ENCODE measurements at places on chromosomes 7 and 10.

GRCh38 chr10:58854811-58855210 lies 321.6 kb upstream of the PHYHIPL start:
- DNase-seq = no peak

GRCh38 chr10:88879534-88880281 lies at the start of gene STAMBPL1:
Gene STAMBPL1 (plus strand): TSS chr10:88880245. CDS start chr10:88901709, 21,464 bp downstream.
- peak; percentile 80 for DNase-seq

DNA sequence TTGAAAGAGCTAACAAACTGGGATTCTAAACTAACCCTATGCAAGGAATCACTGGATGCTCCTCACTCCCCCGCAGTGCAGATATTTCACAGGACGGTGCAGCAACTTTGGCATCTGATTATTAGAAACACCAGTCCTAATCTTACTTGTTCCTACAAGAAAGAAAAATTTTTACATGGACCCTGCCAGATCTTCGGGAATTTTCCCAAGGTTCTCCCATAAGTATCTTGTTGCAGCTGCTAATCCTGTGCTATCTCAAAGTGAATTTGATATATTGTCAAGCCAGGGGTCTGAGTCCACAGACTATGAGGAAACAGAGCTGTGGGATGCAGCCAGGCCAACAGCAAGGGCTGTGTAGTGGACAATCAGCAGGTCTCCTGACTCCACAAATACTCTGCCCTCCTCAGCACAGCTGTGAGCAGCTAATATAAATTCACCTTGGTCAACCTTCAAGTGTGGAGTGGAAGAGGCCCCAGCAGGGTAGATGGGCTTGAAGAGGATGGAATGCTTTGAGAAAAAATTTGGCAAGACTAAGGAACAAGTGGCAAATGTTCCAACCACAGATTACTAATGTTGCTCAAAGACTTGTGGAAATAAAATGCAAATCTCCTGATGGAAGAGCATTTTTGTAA lies 25.6 kb downstream of the VSTM4 start:
- DNase-seq = no peak

DNA sequence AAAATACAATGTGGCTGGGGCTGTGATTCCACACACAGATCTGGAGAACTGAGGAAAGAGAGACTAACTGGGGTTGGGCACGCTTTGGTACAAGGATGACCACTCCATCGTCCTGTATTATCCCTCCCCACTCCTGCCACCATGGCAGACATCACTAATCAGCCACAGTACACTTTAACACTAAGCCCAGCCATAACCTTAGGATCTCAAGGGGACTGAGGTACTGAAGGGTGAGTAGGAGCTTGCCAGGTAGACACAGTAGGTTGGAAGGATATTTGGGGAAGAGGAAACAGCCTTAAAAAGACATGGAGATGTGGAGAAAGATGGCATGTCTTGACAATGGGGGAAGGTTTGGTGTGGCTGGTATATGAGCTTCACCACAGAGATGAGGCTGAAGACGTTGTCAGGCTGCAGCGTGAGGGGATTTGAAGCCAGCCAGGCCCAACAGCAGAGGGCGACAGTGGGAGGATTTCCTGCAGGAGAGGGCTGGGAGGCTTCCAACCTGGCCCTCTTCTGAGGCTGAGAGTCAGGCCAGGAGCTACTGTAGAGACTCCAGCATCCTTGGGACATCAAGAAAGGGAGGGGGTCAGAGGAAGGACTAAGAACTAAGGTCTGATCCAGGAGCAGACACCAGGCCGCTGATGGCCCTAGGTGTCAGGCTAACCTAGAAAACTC lies 58.6 kb upstream of the COL13A1 start:
- no peak for DNase-seq

DNA sequence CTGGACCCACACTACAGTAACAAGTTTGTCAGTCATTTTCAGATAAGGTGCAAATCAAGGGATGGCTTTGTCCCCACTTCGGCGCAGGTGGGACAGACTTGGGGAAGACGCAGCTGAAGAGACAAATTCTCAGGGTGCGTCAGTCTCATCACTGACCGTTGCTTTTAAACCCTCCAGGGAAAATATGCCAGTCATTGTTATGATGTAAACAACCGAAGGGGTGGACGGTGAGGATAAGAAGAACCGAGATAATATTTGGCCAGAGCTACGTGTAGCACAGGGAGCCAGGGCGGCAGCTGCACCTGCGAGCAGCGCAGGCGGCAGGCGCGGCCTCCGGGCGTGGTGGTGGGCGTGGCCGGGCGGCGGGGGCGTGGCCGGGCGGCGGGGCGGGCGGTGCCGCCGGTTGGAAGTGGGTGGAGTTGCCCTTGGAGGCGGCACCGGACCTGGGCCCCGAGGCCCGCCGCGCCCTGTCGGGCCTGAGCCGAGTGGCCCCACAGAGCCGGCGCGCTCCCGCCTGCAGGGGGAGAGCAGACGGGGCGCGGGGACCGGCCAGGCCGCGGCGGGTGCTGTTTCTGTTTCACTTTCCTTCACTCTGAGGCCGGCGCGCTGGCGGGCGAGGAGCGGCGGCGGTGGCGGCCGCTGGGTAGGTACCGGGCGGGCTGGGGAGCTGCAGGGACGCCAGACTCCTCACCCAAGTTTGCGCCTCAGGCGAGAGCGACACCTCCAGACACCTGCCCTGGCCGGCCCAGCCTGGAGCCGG lies at the start of gene PCGF5:
TSS of gene PCGF5 (plus strand) at position 470 of the 760 bp plus-strand sequence. CDS start 2,209 bp downstream, outside the sequence.
- peak; percentile 89 for DNase-seq

- no peak for DNase-seq
Observed at GRCh38 chr10:58152673-58153263, 114.9 kb downstream of the IPMK start.

- DNase-seq = no peak
Observed at GRCh38 chr10:70732569-70732968, 52.6 kb downstream of the TBATA start.

DNA sequence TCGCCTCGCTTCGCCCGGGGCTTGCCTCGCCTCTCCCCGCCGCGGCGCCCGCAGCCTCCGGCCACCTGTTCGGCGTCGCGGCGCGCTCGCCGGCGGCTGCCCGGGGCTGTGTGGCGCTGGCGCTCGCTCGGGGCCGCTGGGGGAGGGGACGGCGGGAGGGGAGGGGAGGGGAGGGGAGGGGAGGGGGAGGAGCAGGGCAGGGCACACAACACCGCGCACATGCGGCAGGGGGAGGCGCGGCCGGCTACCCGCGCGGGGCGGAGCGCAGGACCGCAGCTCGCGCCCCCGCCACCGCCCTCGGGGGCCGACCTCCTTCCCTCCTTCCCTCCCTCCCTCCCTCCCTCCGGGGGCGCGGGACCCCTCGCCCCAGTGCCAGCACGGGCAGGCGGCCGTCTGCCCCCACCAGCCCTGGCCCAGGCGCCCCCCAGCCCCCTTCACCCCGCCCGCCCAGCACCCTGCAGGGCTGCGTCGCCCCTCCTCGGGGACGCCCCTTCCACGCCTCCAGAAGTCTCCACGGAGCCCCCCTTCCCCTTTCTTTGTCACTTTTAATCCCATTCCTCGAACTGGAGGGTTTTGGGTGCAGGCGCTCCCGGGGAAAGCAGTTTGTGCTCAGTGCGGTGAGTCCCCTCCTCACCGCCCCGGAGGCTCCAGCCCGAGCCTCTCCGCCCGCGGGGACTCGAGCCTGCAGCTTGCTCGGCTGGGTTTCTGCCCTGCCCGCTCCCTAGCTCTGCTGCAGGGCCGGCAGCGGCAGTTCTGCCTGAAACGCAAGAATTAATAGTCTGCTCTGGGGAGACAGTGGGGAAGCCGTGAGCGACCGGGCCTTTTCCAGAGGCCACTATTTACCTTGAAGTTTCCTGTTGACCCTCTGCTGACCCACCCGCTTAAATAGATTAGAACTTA lies at the start of gene PARD3:
TSS of gene PARD3 (minus strand) at position 112 of the 900 bp plus-strand sequence. CDS start 301 bp downstream, outside the sequence.
- peak; percentile 21 for DNase-seq

- DNase-seq = no peak
Observed at GRCh38 chr7:94297397-94297838, 97.3 kb upstream of the COL1A2 start.

DNA sequence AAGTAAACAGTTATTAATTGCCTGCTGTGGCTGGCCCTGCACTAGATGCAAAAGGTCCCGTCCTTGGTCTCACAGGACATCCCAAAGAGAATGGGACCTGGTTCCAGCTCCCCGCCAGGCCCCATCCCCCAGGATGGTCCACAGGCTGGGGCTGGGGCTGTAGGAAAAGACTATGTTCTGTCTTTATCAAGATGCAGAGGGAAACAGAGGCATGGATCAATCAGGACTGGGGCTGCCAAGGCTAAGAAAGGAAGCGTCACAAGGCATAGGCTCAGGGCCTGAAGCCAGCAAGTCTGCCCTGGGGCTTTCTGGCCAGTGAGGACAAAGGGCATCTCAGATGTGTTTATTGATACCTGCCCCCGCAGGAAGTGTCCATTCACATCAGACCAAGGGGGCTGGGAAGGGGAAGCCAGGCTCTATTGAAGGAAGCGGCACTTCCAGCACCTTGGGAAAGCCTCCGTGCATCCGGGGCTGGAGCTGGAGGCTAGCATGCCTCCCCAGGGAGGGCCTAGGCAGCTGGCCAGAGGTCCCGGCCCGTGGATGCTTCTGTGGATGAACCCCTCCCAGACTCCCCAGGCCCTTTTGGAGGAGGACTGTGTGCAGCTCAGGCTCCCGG lies 5.8 kb downstream of the VSIR start:
- DNase-seq = no peak

- DNase-seq = no peak
Observed at GRCh38 chr7:13028825-13029099, 341.3 kb downstream of the ARL4A start.

GRCh38 chr7:13749636-13750035 lies 239.8 kb downstream of the ETV1 start:
- no peak for DNase-seq

- no peak for DNase-seq
Observed at GRCh38 chr10:69745698-69746097, 56.0 kb upstream of the COL13A1 start.

DNA sequence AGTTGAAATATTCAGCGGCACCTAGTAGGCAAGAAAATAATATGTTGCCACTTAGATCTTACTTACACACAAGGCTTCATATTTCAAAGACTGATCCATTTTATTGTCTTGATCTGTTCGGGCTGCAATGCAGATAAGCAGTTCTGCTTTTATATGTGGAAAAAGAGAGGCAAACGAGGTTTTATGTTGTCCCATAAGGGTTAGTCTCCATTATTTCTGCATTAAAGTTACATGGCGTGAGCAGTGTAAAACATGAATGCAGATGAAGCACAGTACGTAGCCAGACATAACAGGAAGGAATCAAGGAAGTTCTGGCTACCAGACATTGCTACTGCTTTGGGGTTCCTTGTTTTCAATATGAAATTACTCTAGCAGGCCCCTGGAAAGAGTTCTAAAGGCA lies 224.8 kb downstream of the BBS9 start:
- no peak for DNase-seq

- no peak for DNase-seq
Observed at GRCh38 chr10:97095701-97096260, 90.0 kb downstream of the SLIT1 start.

DNA sequence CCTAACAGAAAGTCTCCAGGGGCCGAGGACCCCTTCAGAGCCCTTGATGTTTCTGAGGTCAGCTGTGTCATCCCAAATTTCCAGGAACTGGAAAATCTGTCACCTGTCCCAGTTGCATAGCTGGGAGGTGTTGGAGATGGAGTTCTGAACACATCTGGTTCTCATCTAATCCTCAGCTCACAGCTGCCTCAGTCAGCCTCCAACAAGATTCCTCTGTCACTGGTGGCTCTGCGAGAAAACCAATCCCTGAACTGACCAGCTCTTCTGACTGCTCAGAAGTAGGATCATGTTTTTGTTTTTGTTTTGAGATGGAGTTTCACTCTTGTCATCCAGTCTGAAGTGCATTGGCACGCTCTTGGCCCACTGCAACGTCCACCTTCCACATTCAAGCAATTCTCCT lies 37.6 kb upstream of the MYL10 start:
- no peak for DNase-seq

- DNase-seq = no peak
Observed at GRCh38 chr10:47147186-47147585, 152.8 kb upstream of the GDF10 start.

GRCh38 chr10:803041-803741 lies 113.7 kb upstream of the DIP2C start:
- DNase-seq = no peak

GRCh38 chr10:118775478-118775877 lies 20.7 kb upstream of the CACUL1 start:
- DNase-seq = no peak

DNA sequence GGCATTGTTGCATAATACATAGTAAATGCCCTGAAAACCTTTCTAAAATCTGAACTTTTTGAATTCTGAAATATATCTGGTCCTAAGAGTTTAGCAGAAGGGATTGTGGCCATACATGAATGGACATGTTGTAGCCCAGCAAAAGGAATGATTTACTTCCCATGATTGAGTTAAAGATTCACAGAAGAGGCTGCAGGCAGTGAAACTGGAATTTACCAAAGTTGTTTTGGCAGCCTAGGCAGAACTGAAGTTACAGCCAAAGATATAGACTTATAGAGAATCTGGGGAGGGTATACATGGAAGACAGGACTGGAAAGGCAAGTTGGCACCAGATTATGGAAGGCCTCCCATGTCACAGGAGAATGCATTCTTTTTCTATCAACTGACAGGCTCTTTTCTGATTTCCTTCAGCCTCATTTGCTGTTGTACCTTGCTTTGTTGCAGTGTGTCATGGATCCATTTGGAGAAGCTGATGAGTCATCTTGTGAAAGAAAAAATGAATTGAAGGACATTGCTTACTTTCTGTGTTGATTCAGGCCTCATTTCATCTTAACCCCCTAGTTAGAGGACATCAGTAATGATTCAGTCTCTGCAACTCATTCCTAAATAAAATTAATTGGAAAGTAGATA lies 356.2 kb upstream of the LRGUK start:
- no peak for DNase-seq

- DNase-seq = no peak
Observed at GRCh38 chr7:41199136-41199535, 503.8 kb downstream of the INHBA start.

GRCh38 chr10:9757176-9757575 lies 1260.5 kb upstream of the CELF2 start:
- DNase-seq = no peak

DNA sequence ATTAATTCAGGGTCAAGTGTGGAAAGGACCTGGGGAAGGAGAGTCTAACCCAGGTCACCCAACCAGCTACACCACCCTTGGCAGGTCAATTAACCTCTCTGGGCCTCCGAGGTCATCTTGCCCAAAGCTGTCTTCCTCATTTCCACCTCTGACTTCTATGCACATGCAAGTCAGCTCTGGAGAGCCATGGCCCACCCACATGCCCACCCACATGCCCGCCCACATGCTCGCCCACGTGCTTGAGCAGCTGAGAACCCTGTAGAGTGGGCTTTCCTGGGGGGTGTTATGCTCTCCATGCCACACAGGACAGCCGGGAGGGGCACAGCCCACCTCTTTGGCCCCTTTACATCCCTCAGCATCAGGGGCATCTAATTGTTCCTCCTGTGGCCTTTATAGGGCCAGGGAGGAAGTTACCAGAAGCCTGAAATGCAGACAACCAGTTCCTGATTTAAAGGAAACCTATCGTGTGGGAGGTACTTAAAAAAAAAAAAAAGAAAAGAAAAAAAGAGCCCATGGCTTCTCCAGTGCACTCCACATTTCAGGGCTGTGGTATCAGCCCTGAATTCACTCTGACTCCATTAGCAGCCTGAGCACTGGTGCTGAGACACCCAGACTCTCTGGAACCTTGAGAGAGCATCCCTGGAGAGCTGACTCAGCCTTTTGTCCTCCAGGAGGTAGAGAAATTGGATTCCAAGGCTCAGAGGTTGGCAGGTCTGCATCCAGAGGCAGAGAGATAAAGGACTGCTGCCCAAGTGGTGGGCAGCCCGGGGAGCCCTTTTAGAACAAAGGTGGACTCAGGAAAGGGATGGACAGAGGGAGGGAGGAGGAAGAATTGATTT lies 176.2 kb upstream of the ZMIZ1 start:
- DNase-seq = no peak

Measured in stimulated activated CD4-positive, alpha-beta T cell treated with anti-CD3 and anti-CD28 coated beads, TNF-alpha, amount 100 ng/mL, for 24 hours (primary cell).